ENCODE measurements at places on chromosomes 5 and 9. TPM values are rescaled to one million over a fixed set of nuclear protein-coding genes. Genes with fewer than 3 reads are reported as not detected.

Gene PCDHB15
- polyA plus RNA-seq: not detected

Gene PAEP
- polyA plus RNA-seq: not detected

Gene LECT2
- not detected for polyA plus RNA-seq

Gene FGF18
- not detected for polyA plus RNA-seq

Gene TNFSF15
- polyA plus RNA-seq: 0.03 TPM

Gene HTR1A
- polyA plus RNA-seq: not detected

Gene ISOC1
- polyA plus RNA-seq: 19.7 TPM

Gene ADRA1B
- not detected for polyA plus RNA-seq

Measured in IgD-negative memory B cell (primary cell).